G401 (cell line): ENCODE measurements at places on chromosomes 5 and 9. TPM values are rescaled to one million over a fixed set of nuclear protein-coding genes. Genes with fewer than 3 reads are reported as not detected.

- no peak for DNase-seq
Observed at GRCh38 chr9:82894961-82895821, 167.8 kb downstream of the RASEF start.

DNA sequence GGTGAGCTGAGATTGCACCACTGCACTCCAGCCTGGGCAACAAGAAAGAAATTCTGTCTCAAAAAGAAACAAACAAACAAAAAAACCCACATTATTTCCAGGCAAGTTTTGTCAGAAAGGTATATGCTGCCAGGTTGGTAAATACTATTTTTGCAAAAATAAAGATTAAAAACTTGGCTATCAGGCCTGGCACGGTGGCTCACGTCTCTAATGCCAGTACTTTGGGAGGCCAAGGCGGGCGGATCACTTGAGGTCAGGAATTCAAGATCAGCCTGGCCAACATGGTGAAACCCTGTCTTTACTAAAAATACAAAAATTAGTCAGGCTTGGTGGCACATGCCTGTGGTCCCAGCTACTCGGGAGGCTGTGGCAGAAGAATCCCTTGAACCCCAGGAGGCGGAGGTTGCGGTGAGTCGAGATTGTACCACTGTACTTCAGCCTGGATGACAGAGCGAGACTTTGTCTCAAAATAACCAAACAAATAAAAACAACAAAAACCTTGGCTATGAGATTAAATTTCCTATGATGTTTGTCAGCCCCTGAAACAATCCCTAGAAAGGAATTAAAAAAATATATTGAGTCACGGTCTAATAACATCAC is 22.7 kb downstream of the AGXT2 start:
- DNase-seq = no peak

- no peak for DNase-seq
Observed at GRCh38 chr5:57102905-57103255, 71.0 kb upstream of the GPBP1 start.

DNA sequence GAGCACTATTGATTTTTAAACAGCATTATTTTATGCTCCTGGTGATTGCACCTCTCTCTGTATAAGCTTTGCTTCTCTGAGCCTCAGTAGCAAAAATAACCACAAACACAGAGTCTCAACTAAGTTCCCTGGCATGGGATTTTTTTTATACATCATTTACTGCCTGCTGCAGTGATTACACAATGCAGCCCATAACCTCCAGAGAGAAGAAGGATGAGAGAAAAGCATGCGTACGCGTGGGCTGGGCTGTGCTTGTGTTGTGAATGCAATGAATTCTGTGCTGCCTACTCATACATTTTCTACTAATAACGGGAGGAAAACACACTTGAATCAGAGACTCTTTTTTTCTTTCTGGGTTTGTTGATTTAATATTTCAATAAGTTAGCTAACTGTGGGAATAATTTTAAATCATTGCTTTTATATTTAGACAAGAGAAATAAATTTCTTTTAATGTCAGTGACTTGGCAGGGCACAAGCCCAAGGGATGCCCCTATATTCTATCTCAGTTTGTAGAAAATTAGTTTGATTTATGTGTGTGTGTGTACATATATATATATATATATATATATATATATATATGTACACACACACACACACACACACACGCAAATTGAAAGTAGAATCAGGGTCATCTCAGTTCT is 351.5 kb downstream of the MED10 start:
- no peak for DNase-seq

DNA sequence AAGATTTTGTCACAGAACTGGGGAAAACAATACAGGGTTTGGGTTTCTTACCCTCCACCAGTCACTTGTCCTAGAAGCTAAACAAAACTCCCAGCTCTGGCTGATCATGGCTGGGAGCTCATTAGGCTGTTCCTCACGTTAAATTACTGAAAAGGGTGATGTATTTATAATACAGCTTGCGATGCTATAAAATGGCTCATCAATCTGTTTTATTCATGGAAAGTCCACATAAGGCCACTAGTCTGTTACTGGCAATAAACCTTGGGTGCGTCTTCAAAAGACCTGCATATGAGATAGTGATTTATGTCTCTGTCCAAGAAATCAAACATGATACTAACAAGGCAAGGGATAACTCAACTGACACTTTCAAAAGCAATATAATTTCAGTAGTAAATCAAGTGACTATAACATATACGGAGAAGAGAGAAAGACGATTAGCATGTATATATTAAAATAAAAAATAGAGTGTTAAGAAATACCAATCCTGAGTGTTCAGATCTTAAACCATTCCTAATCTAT is 219.0 kb downstream of the BNC2 start:
- no peak for DNase-seq

DNA sequence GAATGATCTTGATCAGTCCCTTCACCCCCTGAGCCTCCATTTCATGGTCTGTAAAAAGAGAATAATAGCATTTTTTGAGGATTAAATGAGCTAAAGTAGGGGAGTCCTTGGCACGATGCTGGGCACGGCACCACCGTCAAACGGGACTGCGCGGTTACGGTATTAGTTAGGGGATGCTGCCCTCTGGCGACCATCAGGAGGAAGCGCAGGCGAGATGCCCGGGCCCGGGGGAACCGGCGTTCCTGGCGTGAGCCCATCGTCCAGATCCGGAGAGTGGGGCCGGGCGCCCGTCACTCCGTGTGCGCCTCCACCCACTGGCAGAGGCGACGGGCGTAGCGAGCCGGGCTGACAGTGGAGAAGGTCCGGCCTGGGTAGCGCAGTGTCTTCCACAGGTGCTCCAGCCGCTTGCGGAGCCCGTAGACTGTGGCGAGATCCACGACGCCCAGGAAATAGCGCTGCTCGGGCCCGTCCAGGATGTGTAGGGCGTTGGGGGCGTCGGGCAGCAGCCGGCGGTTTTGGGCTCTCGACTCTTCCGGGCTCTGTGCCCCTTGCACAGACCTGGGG is 4.8 kb upstream of the ST6GALNAC4 start:
- DNase-seq = peak; percentile 71

The CDC25C gene
- 39.8 and 57.5 TPM in 2 replicates for total RNA-seq

The CDKN2B gene
- 0.61 and 2.6 TPM in 2 replicates for total RNA-seq

The SPTLC1 gene
- 31.7 and 61.2 TPM in 2 replicates for total RNA-seq

The CXXC5 gene
- 280 and 322 TPM in 2 replicates for total RNA-seq

DNA sequence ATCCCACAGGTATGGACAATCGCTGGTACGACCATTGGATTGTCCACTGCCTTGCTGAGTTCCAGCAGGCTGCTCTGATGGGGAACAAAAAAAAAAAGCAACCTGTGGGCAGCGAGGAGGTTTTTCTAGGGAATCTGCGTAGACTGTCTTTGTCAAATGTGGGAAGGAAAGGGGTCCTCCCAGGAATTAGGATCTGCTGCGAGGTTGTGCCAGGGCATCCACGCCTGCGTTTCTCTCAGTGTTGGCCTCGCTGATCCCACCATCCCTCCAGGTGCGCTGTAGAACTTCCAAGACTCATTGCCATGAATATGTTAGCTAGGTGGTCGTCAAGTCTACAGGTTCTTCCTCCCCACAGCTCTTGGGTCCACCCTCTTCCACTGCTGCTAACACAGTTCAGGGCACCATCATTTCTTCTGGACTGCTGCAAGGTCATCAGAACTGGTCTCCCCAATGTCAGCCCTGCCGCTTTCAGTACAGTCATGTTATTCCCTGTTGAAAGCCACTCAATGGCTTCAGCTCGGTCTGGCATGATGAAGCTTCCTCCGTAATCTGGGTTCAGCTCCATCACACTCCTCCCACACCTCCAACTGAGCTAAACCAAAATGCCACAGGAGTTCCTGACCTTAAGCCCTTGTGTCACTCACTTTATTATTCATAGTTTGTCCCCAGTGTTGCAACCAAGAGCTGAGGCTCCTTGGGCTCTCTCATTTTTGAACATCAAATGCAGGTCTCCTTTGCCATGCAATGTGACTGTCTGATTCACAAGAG is 79.5 kb upstream of the DMRT1 start:
- DNase-seq = no peak

The PCDHA2 gene
- total RNA-seq = not detected in 2 replicates

DNA sequence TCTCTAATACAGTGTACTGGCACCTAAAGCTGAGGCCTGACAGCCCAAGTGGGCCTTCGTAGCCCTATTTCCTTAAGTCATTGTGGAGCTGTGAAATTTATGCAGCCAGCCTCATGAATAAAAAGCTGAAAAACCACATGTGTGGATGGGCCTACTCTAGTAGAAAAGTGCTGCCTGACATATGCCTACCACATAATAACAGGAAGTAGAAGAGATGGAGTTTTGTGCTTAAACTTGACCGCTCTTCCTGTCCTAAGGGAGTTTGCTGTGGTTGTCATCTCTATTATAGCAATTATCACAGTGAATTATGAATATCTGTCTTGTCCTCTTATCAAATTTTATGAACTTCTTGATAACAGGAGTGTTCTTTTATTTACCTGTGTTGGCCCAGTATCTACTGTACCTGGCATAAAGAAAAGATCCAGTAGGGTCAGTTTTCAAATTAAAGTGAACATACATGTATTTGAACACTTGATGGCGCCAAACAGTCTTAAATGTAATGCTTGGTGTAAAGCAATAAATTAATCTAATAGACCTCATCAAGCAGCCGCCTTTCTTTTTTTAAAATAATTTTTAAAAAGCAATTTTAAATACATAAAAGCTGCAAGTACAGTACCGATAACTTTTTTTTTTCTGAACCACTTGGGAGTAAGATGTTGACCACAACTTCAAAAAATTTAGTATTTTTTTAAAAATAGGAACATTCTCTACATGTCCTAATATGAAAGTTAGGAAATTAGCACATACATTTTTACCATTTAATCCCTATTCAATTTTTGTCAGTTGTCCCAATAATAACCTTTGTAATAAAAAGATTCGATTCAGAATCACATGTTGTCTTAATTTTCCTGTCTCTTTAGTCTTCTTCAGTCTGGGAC is 51.0 kb downstream of the FKTN start:
- DNase-seq = peak; percentile 74

The IFNA13 gene
- not detected in 2 replicates for total RNA-seq

The SPATA31A6 gene
- 0.06 TPM in 1 of 2 replicates, not detected in the other for total RNA-seq

GRCh38 chr9:136522314-136523237 is 23.3 kb downstream of the NOTCH1 start:
- DNase-seq = no peak

The PCDHA12 gene
- 3.0 and 8.2 TPM in 2 replicates for total RNA-seq

The SAXO1 gene
- not detected in 2 replicates for total RNA-seq

DNA sequence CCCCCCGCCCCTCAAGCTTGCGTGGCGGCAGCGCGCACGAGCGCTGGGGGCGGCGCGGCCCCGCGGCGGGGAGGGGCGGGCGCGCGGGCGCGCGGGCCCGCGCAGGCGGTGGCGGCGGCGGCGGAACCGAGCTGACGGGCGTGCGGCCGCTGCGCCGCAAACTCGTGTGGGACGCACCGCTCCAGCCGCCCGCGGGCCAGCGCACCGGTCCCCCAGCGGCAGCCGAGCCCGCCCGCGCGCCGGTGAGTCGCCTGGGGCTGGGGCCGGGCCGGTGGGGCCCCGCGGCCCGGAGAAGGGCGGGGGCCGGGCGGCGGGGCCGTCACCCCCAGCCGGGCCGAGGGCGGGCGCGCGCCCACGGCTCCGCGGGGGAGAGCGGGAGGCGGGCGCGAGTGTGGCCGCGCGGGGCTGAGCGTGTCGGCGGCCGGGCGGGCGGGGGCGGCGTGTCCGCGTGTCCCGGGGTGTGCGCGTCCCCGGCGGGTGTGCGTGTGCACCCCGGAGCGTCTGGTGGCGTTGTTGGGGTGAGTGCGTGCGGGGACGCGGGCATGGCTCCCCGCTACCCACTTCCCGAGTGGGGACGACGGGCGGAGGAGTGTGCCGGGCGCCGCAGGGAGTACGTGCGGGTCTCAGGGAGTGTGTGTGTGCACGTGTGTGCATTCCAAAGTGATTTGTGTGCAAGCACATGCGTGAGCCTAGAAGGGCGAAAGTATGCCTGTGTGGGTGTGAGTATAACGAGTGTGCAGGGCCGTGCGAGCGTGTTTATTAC is at the start of gene NEK6:
Gene NEK6, plus strand, starts transcription at position 106 of the 763 bp plus-strand sequence. CDS start 44,016 bp downstream, outside the sequence.
- no peak for DNase-seq

DNA sequence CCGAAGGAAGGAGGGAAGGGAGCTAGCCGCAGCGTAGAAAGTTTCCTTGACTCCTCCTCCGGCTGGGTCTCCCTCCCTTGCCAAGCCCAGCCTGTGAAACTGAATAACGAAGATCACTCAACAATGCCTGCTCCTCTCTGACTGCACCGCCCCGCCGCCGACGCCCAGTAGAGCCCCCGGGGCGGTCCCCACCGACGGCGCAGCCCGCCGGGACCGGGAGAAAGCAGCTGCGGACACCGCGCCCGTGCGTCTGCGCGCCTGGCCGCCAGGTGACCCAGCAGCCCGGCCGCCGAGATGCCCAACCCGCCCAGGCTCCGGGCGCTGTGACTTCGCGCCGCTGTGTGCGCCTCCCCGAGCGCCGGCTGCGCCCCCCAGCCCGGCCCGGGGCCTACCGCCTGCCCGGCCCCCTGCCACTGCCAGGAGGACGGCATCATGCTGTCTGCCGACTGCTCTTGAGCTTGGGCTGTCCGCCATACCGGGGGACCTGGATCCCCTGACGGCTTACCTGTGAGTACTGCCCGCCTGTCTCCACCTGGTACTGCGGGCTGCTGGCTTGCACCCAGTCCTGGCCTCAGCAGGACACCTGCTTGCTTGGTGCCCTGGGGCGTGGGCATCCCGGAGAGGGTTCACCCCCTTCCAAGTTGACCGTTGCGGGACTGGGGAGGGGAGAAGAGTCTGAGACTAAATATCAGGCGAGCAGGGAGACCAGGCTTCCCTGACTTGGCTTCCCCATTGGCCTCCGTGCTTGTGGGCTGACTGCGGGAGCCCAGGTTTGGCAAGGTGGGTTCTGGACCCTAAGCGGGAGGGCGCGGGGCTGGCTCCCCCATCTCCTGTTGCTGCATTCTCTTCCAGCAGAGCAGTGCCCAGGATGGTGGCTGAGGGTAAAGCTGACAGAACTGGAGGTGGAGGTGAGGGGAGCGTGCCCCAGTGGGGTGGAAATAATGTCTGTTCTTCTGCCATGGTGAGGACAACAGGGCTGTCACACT is 26.2 kb upstream of the SPTLC1 start:
- no peak for DNase-seq

The ARSI gene
- total RNA-seq = 89.2 and 100 TPM in 2 replicates

- DNase-seq = no peak
Observed at GRCh38 chr9:4514252-4515128, 24.2 kb downstream of the SLC1A1 start.

GRCh38 chr5:78905084-78905938 is 79.8 kb downstream of the ARSB start:
- DNase-seq = no peak

GRCh38 chr9:25658571-25658970 is 19.7 kb downstream of the TUSC1 start:
- DNase-seq = no peak

The CSNK1A1 gene
- total RNA-seq = 230 and 259 TPM in 2 replicates

DNA sequence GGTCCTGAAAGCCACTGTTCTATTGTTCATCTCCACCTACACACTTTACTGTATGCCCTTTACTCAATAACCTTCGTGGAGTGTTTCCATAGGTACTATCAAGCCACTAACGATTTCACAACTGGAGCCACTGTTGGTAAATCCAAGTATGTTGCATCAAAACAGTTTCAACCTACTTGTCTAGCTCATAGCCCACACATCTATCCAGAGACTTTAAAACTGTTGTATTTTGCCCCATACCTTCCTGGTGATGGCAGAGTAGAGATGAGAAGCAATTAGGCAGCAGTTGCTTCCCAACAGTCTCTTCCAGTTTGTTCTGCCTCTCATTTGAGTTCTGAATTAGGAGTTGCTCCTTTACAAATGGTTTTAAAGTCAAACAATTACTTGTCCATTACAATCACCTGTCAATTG is 607 bp downstream of the FAXDC2 start:
- no peak for DNase-seq
